Panc1 (cell line): ENCODE measurements at places on chromosomes 2 and 18. TPM values are rescaled to one million over a fixed set of nuclear protein-coding genes. Genes with fewer than 3 reads are reported as not detected.

GRCh38 chr2:181680937-181681811 is 857 bp upstream of the NEUROD1 start:
- DNase-seq, result no peak

The MAB21L4 gene
- total RNA-seq, result 0.21 TPM

DNA sequence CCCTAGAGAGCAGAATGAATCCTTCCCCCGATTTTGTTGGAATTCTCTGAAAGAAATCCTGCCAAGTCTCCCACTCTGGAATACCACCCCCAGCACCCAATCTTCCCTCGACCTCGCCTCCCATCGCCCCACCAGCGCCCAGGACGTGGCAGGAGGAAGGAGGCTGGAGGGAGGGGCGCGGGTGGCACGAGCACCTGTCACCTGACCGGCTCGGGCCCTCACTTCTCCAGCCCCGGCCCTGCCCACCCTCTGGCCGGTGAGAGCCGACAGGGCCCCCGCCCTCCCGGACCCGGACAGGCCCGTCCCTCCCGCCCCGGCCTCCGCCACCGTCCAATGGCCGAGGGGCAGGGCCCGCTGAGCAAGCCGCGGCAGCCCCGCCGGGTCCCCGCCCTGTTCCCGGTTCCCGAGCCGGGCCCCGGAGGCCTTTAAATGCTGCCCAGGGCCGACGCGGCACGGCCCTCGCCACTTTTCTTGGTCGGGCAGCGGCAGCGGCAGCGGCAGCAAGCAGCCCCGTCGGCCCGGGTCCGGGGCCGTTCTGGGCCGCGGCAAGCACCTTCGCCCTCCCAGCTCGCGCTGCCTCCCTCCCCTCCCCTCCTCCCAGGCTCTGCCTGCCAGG is at the start of gene LGALSL:
Gene LGALSL (plus strand): TSS at position 393 of the 616 bp plus-strand sequence. CDS start 384 bp downstream, outside the sequence.
- DNase-seq, result no peak

DNA sequence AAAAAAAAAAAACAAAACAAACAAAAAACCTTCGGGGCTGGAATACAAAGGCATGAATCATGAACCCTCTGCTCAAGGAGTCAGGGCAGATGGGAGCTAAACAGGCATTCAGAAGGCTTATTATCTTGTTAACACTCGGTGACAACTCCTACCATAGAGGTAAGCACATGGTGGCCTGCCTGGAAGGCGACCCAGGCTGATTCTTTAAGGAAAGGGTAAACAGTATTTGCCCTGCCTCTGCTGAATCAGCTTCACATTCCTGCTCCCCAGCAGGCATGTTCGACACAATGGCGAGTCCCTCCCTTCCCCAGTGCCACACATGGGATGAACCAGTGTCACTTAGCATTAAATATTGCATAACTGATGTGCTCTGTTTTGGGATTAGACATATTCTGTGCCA is 191.9 kb downstream of the ARL4C start:
- DNase-seq, result no peak

DNA sequence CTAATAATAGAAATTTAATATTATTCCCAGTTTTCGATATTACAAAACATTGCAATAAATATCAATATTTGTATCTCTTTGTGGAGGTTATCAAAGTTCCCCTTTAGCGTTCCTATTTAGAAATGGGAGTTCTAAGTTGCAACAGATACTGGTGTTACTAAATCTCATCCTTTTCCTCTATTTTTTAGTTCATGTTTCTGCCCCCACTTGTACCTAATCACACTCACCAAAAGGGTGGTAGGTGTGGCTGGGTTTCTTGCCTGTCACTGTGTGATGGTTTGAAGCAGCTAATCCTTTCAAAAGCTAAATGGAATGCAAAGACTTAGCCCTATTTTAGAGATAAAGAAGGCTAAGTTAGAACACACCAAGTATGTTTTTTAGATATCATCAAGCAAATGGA is 997.9 kb downstream of the TSN start:
- no peak for DNase-seq
